ENCODE measurements at places on chromosomes 11 and 22. TPM values are rescaled to one million over a fixed set of nuclear protein-coding genes. Genes with fewer than 3 reads are reported as not detected.

CCDC116 gene
- 0.05 TPM for total RNA-seq

MRE11 gene
- total RNA-seq: 8.4 TPM

MS4A12 gene
- total RNA-seq: not detected

PATE2 gene
- total RNA-seq: not detected

MS4A3 gene
- 43.9 TPM for total RNA-seq

APLNR gene
- 39.4 TPM for total RNA-seq

SGSM1 gene
- 0.51 TPM for total RNA-seq

PIWIL4 gene
- 1.5 TPM for total RNA-seq

MFRP gene
- not detected for total RNA-seq

NCF4 gene
- 6.9 TPM for total RNA-seq

C11orf65 gene
- total RNA-seq: 0.75 TPM

AGBL2 gene
- total RNA-seq: 3.0 TPM

IGSF9B gene
- total RNA-seq: 0.09 TPM

TPBGL gene
- not detected for total RNA-seq

ANO1 gene
- 64.8 TPM for total RNA-seq

SPON1 gene
- total RNA-seq: 0.98 TPM

SVIP gene
- total RNA-seq: 7.2 TPM

CACNA1I gene
- total RNA-seq: 0.14 TPM

PHETA2 gene
- total RNA-seq: 1.8 TPM

CDC45 gene
- 0.33 TPM for total RNA-seq

KCNA4 gene
- total RNA-seq: 0.59 TPM

Data from liver (tissue), 10 donors.